T-helper 22 cell (primary cell): ENCODE measurements at places on chromosomes 5 and 9.

DNA sequence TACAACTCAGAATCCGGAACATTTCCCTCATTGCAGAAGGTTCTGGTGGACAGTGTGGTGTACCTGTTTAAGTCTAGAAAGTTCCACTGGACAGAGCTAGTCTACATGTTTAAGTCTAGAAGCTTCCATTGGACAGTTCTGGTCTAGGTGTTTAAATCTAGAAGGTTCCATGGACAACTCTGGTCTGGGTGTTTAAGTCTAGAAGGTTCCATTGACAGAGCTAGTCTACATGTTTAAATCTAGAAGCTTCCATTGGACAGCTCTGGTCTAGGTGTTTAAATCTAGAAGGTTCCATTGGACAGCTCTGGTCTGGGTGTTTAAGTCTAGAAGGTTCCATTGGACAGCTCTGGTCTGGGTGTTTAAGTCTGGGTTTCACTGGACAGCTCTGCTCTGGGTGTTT lies 25.0 kb downstream of the CCDC187 start:
- no peak for DNase-seq

- DNase-seq, result no peak
Measured at GRCh38 chr5:71475788-71476384, 20.4 kb downstream of the BDP1 start.

GRCh38 chr5:36240779-36241630 lies 720 bp downstream of the NADK2 start:
- no peak for DNase-seq

GRCh38 chr5:45696206-45696836 lies at the start of gene HCN1:
HCN1 (minus strand) TSS chr5:45696380.
- DNase-seq, result no peak

- no peak for DNase-seq
Measured at GRCh38 chr5:156103155-156103885, 223.6 kb upstream of the SGCD start.

DNA sequence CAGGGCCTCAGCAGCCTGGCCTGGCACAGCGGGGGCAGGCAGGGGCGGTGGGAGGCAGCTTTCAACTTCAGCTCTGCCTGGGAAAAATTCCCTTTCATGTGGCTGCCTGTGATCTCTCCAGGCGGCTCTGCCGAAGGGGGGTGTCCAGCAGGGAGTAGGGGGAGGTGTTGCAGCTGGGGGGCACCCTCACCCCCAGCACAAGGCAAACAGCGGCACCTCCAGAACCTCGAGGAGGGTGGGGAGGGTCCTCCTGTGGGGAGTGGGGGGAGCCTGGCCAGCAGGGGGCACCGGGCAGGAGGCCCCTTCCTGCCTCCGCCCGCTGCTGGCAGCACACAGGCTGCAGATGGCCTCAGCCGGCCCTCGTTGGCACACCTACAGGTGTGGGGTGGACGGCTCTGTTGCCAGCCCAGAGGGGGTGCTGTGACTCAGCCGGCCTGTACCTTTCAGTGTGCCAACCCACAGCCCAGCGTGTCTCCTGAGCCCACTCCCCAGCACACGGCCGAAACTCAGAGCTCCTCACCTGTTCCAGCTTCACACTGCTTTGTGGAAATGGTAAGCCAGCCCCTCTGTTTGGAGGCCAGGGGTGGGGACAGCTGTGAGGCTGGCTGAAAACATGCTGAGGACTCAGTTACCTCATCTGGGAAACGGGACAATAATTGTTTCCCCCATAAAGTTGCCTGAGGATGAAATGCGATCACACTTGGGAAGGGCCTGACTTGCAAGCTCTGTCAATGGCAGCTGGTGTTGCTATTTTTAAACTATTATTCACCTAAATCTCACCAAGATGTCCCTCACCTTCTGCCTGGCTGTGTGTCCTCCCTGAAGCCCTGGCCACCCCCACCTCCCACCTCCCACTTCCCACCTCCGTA lies 37.0 kb downstream of the CXXC5 start:
- DNase-seq, result no peak
